Activated CD8-positive, alpha-beta memory T cell treated with anti-CD3 and anti-CD28 coated beads for 1 hour (primary cell): ENCODE measurements at places on chromosomes 2 and 18.

DNA sequence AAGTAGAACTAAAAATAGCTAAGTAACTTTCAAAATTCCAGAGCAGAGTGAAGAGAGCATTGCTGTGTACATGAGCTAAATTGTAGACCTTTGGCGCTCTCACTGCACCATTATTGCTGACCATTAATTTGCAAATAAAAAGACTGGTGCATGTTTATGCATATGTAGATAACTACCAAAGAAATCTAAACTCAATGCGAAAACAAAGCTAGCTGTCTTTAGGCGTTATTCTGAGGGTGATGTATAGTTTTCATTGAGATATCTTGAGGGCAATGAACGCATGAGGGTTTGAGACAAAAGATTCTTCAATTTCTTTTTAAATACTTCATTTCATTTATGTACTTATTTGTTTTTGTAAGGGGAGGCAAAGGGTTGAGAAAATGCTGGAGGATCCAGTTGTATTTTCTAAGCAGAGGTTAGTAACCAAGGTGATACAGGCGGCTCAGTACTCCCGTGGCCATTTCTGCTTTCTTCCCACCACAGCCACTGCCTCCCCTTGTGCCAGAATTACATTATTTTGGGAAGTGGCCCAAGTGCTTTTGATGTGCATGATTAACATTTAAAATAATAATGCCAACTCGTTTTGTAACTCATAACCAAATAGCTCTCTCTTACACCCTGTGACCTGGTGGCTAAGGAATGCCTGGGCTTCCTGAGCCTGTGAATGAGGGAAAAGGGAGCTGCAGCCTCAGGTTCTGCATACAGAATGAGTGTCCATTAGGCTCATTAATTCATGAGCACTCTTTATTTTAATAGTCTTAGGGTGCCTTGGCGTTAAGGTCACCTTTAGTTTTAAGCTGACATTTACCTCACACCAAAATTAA, 797.8 kb upstream of the GYPC start:
- DNase-seq: no peak

- DNase-seq: no peak
These were observed 27.1 kb downstream of the NCK2 start for GRCh38 chr2:105771836-105772235.

DNA sequence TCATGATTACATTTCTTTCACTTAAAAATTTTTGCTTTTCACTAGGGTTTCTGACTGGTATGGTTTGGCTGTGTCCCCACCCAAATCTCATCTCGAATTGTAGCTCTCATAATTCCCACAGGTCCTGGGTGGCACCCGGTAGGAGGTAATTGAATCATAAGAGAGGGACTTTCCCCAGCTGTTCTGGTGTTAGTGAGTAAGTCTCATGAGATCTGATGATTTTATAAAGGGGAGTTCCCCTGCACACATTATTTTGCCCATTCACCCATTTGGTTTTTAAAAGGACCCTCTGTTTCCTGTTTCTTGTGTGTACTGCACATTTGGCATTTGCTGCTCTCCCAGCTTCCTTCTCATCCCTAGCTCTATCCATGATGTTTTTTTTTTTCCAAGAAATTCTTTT, 27.8 kb upstream of the NETO1 start:
- no peak for DNase-seq

DNA sequence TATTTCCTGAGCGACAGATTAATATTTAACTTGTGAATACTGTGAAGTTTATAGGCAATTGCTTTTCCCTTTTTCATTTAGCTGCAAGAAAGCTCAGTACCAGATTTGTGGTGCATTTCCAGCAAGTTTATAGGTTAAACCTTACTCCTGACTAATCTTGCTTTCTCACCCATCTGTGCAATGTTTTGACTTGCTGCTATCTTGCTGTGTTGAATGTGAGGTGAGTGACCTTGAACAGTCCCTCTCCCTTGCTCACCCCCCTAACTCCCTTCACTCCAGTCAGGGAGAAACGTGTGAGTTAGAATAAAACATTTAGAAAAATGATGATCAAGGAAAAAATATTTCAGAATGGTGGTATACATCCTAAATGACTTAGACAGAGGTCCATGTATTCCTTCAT, 39.8 kb upstream of the PARD3B start:
- DNase-seq: no peak

- DNase-seq: no peak
These were observed 24.0 kb upstream of the LOXHD1 start for GRCh38 chr18:46680784-46681695.

DNA sequence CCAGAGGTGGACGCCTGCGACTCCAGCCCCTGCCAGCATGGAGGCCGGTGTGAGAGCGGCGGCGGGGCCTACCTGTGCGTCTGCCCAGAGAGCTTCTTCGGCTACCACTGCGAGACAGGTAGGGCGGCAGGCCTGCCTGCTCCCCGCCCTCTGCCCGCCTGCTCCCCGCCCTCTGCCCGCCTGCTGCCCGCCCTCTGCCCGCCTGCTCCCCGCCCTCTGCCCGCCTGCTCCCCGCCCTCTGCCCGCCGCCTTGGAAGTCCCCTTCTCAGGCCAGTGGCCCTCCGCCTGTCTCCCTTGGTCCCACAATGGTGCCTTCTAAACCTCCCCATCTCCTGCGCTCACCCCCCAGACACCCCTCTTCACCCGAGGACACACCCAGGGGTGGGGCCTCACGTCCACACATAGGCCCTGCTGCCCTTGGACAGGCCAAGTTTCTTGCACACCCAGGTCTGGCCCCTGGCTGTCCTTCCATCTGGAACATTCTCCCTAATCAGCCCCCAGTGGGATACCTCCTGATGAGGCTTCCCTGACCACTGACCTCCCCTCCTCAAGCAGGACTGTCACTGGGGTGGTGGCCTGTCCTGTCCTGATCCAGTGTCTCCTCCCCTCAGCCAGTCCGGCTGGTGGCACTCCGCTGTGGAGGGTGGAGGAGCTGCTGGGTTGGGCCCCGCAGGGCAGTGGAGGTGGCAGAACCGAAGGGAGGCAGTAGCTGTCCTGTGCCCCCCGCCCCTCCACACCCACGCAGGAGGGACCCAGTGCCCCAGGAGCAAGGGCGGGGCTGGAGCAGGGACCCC, 37.9 kb downstream of the MTERF4 start:
- peak; percentile 14 for DNase-seq

DNA sequence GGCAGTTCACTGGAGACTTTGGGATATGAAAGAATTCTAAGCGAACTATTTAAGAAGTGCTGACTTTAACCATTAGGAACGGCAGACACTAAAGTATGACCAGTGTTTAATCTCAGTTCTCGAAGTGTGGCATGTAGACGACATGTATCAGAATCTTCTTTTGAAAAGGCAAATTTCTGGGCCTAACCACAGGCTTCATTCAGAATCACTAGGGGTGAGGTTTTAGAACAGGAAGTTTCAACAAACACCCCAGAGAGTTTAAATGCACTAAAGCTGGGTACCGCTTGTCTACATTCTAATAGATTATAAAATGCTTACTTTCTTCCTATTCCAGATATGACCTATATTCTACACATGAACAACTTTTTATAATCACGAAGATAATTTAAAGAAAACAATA, 180.3 kb downstream of the ANKRD44 start:
- no peak for DNase-seq

DNA sequence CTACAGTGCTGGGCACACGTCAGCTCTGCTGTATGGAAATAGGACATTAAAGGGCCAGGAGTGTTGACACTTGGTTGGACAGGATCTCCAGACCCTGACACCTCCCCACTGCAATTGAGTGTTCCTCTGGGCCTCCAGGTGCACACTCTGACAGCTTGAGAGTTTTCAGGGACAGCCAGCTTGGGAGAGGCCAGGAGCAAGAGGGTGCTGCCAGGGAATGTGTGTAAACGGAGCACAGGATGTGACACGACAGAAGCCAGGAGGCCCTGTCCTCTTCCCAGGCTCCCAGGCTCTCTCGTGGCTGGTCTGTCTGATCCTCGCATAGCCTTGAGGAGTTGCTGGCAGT, 318.1 kb upstream of the HS6ST1 start:
- no peak for DNase-seq

- no peak for DNase-seq
These were observed 264.6 kb upstream of the TRIB2 start for GRCh38 chr2:12452185-12452584.

GRCh38 chr2:50711714-50712113, 320.2 kb downstream of the NRXN1 start:
- no peak for DNase-seq

DNA sequence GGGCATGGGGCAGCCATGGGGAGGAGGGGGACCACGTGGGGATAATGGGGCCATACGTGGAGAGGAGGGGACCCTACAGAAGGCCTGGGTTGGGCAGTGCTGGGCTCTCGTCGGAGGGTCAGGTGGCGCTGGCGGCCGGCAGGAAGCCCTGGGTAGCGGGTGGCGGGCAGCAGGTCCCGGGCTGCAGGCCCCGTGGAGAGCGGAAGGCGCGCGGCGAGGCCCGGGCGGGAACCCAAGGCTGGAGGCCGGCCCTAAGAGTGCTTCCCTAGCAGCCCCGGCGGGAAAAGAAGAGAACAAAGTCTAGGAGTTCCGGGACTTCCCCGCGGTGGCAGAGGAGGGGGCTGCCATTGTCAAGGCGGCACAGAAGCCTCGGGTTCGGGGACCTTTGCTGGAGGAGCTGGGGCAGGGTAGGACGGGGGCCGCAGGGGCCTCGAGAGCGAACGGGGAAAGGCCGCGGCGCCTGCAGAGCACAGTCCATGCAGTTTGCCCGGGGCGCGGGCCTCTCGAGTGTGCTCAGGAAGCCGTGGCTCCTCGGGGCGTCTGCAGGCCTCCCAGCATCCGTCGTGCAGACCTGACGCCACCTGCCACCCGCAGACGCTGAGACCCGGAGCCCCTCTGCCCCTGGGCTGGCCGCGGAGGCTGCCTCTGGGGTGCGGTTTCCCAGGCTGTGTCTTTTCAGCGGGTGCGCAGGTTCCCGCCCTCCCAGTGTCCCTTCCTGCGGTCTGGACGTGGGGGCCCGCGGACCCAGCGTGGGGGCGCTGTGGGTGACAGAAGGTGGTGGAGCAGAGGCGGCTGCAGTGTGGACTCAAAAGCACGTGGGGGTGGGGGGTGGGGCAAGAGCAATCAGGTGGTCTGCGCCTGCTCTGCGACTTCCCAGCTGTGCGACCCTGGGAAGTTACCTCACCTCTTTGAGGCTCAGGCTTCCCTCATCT, 19.4 kb upstream of the NCL start:
- no peak for DNase-seq

- DNase-seq: no peak
These were observed 904.2 kb upstream of the NXPH2 start for GRCh38 chr2:139684286-139684860.

GRCh38 chr2:164053021-164053420, 317.2 kb upstream of the FIGN start:
- DNase-seq: no peak

DNA sequence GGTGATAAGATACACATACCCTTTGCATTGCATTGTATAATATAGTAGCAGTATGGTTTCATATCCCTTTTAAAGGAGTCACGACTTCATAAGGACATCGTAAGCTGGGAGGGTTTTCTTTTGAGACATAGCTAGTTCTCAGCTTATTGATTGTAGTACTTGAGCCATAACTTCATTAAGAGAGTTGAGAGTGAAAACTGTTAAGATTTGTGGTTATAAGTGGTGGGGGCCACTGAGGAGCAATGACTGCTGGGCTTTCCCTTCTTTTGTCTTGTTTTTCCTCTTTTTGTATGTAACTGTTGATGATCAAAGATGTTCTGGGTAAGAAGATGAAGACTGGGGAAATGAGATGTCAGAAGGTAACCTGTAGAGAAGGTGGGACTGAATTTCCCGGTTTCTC, 11.0 kb downstream of the EIF5B start:
- no peak for DNase-seq

GRCh38 chr2:15359716-15360531, 201.2 kb downstream of the NBAS start:
- no peak for DNase-seq

DNA sequence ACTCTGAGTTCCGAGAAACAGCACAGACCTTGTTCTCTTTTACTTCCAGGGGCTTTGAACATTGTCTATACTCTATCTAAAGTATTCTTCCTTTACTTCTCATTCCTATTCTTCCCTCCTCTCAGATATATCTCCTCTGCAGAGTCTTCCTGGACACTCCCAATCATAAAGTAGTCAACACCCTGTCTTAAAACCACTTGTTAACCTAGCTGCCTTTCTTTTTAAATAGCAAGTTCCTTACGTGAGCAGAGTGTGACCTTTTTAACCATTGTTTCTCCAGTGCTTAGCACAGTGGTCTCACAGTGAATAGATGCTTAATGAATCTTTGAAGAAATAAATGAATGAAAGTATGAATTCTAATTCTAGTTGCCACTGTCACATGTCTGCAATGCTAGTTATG, 47.4 kb downstream of the PTRHD1 start:
- no peak for DNase-seq

GRCh38 chr2:231353469-231353868, 42.0 kb upstream of the B3GNT7 start:
- DNase-seq: no peak

DNA sequence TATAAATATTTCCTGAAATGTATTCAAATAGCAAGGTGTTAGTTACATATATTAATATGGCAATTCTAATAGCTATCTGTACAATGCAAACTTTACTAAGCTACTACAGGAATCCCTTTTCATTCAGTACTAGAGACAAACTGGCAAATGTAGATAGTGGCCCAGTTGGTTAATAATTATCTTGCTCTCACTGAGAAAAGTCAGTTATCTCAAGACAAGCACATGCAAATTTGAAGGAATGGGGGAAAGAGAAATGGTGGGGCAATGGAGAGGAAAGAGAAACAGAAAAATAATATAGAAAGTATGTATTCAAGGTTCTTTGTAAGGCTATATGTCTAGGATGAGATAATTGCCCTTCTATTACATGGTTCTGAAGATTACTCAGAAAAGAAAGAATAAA, 280.0 kb downstream of the FIGN start:
- no peak for DNase-seq

DNA sequence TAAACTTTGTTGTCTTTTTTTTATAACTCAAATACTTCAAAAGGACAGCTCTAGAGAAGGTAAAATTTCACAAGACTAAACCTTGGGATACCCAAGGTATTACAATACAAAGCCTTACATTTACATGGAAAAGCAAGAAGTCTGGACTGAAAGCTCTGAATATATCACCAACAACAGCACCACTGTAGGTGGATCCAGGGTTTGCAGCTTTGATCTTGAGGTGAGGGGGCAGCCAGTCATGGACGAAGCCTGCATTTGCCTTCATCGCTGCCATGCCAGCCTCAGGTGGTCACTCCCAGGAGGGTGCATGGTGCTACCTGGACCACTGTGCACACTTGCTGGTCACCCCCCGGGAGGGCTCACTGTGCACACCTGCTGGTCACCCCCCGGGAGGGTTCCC, 36.6 kb downstream of the RBFA start:
- DNase-seq: no peak

DNA sequence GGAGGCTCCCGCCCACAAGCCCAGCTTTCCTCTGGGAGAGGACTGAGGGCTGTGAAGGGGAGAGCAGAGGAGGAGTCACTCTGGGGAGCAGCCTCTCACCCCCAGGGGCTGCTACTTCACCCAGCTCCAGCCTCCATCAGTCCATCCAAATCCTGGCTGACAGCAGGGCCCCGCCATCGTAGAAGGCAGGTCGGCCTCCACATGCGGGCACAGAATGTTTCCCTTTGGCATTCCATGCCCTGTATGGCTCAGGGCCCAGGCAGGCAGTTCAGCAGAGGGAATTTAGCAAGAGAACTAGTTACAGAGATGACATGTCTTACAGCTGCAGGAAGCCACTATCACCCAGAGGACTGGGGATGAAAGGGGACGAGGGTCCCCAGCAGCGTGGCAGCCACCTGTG, 6.4 kb upstream of the ODC1 start:
- no peak for DNase-seq
